Hematopoietic multipotent progenitor cell treated with erythropoietin and hydrocortisone succinate and interleukin-3 and kit ligand, for 15 days (in vitro differentiated cells): ENCODE measurements at places on chromosomes 2 and 18.

DNA sequence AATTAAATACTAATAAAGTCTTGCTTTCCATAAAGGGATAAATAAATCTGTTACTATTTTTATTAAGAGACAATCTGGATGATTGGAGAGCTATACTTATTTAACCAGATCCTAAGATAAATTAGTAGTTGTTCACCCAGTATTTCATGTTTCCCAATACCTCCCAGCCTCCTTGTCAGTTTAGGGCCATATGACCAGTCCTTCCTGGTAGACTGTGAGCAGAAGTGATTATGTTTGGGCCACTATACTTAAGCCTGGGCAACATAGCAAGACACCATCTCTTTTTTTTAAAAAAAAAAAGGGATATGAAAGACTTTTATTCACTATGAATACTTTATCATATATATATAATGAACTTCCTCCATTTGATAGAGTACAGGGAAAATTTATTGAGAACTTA lies 48.8 kb upstream of the PPM1B start:
- DNase-seq, result no peak

GRCh38 chr2:28325173-28325566 lies 67.5 kb upstream of the FOSL2 start:
- DNase-seq, result no peak

GRCh38 chr18:36450264-36450663 lies 152.8 kb downstream of the FHOD3 start:
- DNase-seq, result no peak

- no peak for DNase-seq
These were observed 107.4 kb upstream of the KCTD1 start for GRCh38 chr18:26655525-26656430.

- no peak for DNase-seq
These were observed 98.2 kb downstream of the PKP4 start for GRCh38 chr2:158554996-158555395.

DNA sequence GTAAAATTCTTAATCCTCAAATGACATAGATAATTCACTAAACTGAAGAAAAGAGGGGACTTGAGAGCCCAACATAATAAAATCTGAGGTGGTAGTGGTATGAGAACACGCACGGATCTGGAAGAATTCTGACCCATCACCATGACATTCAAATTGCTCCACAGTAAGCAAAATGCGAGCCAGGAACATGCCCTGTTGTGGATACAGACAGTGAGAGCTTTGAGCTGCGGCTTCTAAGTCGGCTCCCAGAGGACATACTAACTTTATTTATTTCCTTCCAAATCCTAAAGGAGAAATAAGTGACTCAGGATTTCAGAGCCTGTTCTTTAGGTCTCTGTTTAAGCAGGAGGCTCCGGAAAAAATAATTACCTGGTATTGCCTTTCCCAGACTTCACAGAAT lies 143.4 kb upstream of the SMAD7 start:
- DNase-seq, result no peak

GRCh38 chr2:241412144-241412543 lies 56.1 kb downstream of the FARP2 start:
- DNase-seq, result peak; percentile 18

DNA sequence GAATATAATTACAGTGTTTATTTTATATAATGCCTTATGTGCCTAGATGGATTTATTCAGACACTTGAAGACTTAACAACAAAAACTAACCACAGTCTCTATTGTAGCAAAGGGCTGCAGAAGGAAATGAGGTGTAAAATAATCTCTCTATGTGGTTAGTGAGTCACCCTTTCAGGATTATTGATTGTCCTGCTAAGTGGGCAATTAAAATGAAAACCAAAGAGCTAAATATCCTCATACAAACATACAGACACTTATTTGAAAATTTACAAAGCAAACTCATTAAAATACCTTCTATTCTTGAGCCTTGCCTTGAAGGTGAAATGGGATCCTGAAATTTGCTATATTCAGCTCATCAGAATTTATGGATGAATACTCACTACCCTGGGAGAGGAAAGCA lies 27.7 kb upstream of the DCC start:
- DNase-seq, result no peak

DNA sequence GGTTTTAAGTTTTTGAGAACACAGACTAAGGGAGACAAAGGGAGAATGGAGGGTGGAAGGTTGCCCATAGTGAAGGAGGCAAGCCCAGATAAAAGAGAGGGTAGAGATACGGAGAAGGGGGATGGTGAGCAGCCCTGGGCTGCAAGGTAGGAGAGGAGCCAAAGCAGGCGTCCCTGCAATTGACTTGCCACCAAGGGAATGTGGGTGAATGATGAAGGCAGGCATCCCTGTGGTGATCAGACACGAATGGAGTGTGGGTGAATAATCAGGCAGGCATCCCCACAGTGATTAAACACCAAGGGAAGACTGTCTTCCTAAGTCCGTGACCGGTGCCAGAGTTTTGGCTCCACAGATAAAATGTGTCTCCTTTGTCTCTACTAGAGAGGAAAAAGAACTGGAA lies 16.5 kb upstream of the ALPK2 start:
- no peak for DNase-seq

- no peak for DNase-seq
These were observed 85.8 kb upstream of the SETBP1 start for GRCh38 chr18:44594799-44595467.

DNA sequence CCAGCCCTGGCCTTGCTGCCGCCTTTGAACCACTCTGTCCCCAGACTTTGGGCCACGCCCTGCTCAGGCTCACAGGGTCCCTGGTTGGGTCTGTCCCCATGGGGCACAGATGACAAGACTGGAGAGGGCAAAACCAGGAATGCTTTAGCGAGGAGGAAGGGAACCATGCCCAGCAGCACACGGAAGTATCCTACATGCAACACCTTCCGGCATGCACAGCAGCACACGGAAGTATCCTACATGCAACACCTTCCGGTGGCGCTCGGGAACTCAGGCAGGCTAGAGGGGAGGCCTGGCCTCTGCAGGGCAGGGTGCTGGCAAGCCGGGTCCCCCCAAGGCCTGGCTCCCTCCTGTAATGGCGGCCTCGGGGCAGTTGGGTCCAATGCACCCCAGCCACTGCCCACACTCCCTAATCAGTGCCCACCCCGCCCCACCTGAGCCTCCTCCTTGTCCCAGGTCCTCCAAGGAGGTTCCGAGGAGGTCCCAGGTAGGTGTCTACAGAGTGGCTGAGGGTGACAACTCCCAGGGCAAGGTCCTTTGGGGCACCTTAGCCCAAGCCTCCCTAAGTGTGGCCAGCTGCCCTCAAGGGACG lies 33.6 kb upstream of the SNED1 start:
- DNase-seq, result no peak

- DNase-seq, result no peak
These were observed 43.2 kb downstream of the FOSL2 start for GRCh38 chr2:28435814-28436351.

DNA sequence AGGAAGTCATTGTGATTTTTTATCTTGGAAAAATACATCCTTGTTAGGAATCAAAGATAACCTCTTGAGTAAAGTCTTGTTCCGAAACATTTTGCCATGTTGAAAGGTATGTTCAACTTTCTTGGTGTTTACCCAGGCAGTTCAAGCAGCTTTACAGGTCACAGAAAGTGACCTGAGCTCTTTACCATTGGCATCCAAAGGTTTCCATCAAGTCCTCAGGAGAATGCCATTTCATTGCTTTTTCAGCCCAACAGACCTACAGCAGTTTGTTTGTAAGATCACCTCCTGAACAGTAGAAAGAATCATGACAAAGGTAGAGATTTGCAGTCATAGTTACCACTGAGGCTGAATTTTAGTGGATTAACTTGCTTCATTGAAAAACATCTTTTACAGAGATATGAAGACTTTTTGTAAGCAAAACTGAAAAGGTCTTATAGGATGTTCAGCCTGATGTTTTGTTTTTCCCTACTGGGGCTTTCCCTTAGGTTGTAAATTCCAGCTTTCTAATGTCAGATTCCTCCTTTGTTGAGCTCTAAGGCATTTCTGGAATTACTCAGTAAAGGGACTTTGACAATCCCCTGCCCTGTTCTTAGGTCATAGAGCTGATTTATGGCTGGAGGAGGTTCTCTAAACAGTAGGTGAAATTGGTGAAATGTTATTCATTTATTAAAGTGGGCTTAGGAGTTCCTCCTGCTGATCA lies 236.8 kb upstream of the RBMS1 start:
- DNase-seq, result no peak

DNA sequence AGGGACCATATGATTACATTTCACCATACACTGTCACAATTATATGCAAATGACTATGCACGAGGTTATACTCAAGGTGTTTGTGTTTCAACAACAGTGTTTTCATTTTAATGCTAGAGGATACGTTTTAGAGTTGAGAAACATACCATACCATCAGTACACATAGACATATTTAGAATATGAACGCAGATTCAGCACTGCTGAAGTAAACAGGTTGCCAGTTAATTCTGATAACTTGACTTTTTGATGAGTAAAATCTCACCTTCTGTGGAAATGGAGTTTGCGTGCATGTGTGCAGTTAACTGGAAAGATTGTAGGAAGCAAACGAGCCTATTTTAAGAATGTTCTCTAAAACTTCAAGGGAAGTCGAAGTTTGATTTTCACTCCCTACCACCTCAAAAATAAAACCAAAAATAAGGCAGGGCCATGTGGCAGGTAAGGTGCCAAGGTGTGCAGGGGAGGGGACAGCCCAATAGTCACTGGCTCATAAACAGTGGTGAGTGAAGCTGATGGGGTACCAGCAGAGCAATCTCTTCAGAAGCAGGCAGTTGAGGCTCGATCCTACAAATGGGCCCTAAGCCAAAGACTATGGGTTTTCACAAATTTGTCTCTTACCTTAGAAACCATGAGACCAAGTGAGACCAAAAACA lies 213.1 kb downstream of the IKZF2 start:
- DNase-seq, result no peak

DNA sequence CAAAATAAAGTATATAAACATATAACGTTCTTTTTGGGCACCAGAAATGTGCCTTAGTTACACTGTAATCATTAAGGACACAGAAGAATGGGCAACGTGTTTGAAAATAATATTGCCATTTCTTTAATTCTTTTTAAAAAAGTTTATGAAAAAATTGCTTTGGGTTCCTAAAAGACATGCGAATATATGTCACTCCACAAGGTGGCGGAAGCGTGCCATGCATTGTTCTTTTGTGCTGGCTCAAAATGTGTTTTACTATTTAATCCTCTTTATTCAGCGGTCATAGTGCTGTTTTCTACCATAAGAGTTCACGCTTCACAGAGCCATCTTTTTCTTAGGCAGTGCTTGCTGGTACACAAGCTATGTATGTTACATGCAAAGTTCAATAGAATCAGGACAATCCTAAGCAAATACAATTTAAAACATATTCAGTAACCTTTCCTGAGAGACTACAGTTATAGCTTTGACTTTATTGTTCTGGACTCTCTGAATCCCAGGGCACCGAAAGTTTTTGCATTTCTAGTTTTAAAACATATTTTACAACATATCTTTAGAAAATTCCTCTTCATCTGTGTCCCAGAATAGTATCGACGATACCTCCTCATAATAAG lies 147.8 kb upstream of the ERBB4 start:
- DNase-seq, result peak; percentile 4

DNA sequence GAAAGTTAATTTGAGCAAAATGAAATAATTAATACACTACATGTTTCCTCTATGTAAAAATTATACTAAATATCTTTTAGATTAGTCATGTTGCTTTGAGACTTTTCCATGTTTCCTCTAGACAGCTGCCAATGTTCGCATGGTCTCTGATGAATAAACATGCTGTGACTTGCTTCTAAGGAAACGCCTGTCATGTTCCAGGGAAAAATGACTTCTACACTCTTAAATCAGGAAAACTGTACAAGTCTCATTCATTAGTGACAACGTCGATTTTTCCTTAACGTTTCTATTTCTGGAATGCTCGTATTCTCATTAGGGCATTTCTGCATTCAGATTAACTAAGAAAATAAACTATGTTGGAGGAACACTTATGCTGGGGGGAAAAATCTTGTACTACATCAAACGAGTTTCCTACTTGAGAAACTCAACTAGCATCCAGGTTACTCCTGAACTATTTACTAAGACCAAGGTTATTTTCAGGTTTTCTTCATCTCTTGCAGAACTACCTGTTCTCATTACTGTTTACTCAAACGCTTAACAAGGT lies 1.6 kb downstream of the COBLL1 start:
- DNase-seq, result no peak

- no peak for DNase-seq
These were observed 11.6 kb downstream of the TRAPPC8 start for GRCh38 chr18:31931163-31931885.

DNA sequence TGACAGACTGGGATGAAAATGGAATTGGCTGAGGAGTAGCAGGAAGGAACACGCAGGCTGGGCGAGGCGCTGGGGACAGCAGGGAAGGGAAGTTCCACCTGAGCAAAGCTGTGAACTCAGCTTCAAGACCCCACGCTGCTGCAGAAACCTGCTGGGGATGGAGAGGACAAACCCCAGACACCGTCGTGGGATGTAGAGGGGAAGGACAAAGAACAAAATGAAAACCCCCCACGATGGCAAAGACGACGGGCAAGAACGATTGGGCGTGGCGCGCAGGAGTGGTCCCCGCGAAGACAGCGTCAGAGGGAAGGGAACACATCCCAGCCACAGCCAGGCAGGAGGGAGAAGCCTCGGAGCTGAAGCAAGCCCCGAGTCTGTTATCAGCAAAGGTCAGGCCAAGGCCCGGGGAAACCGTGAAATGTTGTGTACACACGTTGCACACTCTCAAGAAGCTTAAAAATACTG lies 222.9 kb downstream of the NDUFA10 start:
- DNase-seq, result no peak

GRCh38 chr18:9290156-9290555 lies 44.4 kb upstream of the TWSG1 start:
- no peak for DNase-seq

- DNase-seq, result no peak
These were observed 14.0 kb downstream of the REEP1 start for GRCh38 chr2:86323273-86324021.

DNA sequence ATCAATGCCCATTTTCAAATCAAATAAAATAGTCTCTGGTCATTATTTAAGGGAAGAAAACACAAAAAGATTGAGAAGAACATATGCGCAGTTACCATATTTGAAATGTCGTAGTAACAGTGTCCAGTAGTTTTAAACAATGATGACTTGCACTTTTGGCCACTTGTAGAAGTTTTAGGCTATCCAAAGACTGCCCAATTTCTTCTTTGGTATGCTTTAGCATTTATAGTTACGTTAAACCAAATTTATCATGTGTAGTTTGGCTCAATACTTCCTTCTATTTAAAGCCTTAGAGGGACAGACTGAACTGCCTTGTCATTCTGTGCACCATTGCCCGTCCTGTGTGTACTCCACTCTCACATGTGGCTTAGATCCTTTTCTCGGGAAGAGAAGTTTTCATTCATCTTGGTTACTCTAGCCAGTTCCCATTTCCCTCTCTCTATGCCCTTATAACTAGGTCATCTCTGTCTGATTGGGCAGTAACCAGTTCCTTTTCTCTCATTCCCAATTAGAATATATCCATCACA lies 84.8 kb upstream of the TTN start:
- DNase-seq, result no peak

- peak; percentile 57 for DNase-seq
These were observed 59.6 kb downstream of the SP110 start for GRCh38 chr2:230160112-230160660.
